ENCODE measurements at places on chromosomes 3 and 15.

GRCh38 chr15:33008284-33008995 lies 186.1 kb downstream of the FMN1 start:
- no peak for DNase-seq

GRCh38 chr15:54594115-54594514 lies 602.6 kb downstream of the RSL24D1 start:
- no peak for DNase-seq

- no peak for DNase-seq
Measured at GRCh38 chr3:81876826-81877225, 115.4 kb upstream of the GBE1 start.

GRCh38 chr15:63156086-63156710 lies 1.1 kb downstream of the RPS27L start:
- no peak for DNase-seq

GRCh38 chr3:42266085-42266484 lies at the start of gene CCK:
TSS of gene CCK (minus strand) at chr3:42266185. CDS start at chr3:42263630, 2,555 bp downstream.
- no peak for DNase-seq

- DNase-seq: no peak
Measured at GRCh38 chr15:59993950-59994401, 10.1 kb upstream of the FOXB1 start.

DNA sequence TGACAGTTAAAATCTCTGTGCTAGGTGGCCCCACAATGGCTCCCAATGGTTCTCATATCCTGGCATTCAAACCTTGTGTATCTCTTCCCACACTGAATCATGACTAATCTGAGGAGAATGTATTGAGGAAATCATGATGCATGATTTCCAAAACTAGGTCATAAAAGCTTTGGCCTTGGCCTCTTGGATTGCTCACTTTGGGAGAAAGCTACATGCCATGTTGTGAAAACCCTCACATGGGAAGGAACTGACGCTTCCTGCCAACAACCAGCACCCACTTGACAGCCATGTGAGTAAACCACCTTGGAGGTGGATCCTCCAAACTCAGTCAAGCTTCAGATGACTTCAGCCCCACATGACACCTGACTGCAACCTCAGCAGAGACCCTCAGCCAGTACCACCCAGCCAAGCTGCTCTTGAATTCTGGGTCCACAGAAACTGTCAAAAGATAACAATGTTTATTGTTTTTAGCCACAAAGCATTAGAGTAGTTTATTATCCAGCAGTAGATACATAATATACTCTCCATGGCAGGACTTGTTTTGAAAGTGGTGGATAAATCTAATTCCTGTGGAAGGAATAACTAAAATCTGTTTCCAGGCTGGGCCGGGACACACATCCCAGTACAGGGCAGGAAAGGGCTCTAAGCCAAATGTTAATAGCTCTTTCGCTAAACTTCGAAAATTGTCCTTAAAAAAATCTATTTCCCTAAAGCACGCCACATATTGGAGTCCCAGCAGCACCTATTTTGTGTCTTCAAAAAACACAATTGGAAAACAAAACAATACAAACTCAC lies 1.0 kb upstream of the ZNF620 start:
- no peak for DNase-seq

DNA sequence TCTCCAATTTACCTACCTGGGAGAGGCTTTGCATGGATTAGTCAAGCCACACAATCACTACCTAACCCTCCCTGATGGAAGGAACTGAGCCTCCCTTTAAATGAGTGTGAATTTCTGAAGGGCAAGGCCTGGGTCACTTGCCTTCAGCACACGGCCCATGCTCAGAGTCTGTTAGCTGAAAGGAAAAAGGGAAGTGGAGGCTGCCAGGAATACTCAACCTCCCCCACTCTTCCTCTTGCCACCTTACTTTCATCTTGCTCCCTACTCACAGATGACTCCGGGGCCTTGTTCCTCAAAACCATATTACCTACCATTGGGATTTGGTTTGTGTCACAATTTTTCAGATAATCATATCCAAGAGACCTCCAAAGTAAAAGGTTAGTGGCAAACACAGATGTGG lies 220.0 kb downstream of the ABHD5 start:
- DNase-seq: no peak

DNA sequence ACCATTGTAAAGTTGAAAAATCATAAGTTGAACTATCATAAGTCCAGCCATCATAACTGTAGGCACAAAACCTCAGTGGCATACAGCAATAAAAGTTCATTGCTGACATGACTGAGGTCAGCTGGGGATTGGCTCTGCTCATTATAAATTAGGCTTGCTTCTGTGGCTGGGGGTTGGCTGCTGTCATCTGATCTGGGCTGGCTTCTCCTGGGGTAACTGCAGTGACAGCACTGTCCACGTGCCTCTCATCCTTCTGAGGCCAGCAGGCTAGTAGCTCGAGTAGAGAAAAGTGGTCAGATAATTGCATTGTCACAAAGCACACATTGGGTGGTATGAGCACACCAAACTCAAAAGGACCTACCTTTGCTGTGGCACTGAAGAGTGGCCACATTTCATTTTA lies 31.3 kb downstream of the CMTM7 start:
- no peak for DNase-seq

DNA sequence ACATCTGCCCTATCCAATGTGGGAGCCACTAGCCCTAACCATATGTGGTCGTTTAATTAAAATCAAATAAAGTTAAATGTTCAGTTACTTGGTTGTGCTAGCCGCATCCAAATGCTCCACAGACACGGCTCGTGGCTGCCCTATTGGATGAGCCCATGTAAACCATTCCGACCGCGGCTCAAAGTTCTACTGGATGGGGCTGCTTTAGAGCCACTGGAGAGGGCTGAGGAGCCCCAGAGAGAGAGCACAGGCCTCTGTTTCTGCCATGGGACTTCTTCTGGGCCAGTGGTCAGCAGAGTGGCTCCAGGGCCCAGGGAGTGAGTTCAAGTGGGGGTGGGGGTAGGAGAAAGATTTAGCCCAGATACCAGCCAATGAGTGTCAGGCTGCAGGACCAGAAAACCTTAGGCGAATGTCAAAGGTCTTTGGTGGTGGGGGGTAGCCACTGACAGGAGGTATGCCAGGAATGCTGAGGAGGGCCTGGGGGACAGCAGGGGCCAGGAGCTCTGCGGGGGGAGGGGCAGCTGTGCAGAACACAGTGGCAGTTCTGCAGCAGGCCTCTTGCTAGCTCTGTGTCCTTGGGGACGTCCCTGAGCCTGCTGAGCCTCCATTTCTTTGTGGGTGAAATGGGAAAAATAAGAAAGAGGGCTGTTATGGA lies 30.1 kb downstream of the SPSB4 start:
- DNase-seq: no peak

- no peak for DNase-seq
Measured at GRCh38 chr3:132730891-132731580, 8.8 kb upstream of the NPHP3 start.

- DNase-seq: no peak
Measured at GRCh38 chr3:20043396-20043795, 3.1 kb downstream of the KAT2B start.

DNA sequence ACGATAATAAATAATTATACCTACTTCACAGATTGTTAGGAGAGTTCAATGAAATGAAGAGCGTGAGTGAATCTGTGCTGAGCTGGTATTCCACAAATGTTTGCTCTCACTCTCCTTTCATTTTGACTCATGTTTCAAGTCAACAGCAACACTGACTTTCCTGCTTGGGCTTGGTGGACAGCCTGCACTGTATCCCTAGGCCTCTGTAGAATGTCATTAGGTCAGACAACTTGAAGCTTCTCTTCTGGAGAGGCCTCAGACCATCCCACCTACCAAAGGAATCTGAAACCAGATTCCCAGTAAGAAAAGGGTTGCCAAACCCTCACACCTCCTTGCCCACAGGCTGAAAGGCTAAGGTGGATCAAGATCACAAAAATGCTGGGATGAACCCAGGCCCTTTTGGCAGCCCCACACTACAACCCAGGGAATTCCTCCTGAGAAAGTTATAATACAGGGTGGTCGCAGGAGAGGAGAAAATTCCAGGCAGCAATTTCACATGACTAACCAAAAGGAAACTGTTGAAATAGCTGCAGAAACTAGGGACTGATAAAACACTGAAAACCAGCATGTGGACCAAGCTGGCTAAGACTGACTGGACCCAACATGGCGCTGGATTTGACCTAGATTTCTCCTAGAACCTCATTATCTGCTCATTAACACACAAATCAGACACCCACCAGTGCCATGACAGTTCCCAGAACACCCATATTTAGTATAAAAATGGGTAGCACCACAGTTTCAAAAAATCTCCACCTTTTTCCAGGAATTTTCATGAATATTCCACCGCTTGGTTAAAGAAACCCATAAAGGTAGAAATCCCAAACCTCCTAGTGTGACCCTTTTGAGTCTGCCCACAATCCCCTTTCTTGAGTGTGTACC lies 57.0 kb upstream of the ZNF148 start:
- DNase-seq: no peak

DNA sequence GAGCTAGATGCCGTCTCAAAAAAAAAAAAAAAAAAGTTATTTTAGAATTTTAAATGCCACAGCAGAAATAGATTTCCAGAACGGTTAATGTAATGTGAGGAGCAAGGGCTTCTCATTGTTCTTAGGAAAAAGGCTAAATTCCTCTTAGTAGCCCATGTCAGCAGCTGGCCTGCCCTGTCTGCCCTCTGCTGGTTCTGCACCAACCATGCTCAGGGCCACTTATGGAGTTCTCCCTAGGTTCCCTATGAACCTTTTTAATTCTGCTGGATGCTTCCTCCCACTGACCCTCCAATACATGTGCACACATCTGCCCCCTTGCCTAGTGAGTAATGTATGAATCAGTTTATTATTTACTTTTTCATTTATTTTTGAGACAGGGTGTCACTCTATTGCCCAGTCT lies 32.2 kb upstream of the DPPA4 start:
- no peak for DNase-seq

- DNase-seq: no peak
Measured at GRCh38 chr3:58001979-58002378, 6.2 kb upstream of the FLNB start.

DNA sequence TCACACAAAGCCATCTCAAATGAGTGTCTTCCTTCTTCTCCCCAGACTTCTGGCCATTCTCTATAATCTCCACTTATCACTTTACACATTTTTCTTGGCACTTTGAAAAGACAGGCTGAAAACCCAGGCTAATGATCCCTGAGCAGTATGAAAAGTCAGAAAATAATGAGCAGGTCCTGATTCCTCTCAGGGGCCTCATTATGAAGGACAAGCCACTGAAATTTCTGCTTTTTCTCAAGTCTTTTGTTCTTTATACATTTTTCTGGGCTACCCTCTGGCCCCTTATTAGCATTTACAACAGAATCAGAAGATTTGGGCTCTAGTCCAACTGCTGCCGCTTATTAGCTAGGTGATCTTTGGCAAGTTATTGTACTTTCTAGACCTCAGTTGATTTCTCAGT lies 9.5 kb upstream of the ST6GAL1 start:
- no peak for DNase-seq

DNA sequence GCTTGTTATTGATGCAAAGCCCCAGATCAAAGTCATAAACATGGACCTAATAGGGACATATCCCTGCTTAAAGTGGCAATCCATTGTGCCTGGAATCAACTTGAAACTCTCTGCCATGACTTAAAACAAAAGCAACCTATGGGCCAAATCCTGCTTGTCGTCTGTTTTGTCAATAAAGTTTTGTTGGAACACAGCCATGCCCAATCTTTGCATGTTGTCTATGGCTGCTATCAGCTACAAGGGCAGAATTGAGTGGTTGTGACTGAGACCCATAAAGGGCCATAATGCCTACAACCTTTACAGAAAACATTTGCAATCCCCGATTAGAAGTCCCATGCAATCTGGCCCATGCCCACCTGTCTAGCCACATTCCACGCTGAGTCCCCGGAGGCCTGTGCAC lies 235.4 kb downstream of the PLCL2 start:
- no peak for DNase-seq

DNA sequence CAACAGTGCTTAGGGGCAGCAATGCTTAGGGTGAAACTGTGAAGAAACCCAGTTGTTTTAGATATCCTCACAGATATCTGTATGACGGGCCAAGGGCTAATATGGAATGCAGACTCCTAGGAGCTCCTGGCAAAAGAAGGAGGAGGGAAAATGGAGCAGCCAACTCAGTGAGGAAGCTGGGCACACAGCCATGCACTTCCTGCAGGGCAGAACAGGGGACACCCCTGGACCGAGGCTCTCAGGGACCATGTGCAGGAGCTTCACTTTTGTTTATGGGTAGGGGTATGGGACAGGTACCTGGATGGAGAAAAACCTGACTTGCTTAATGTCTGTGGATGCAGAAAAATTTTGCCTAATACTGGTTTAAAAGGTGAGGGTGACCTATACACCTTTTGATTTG lies 20.2 kb downstream of the NIPA1 start:
- DNase-seq: no peak

- no peak for DNase-seq
Measured at GRCh38 chr3:98172621-98173020, 6.1 kb downstream of the OR5H15 start.

GRCh38 chr3:177832880-177833279 lies 635.6 kb upstream of the TBL1XR1 start:
- DNase-seq: no peak

- DNase-seq: no peak
Measured at GRCh38 chr3:40911928-40912327, 287.4 kb upstream of the CTNNB1 start.

DNA sequence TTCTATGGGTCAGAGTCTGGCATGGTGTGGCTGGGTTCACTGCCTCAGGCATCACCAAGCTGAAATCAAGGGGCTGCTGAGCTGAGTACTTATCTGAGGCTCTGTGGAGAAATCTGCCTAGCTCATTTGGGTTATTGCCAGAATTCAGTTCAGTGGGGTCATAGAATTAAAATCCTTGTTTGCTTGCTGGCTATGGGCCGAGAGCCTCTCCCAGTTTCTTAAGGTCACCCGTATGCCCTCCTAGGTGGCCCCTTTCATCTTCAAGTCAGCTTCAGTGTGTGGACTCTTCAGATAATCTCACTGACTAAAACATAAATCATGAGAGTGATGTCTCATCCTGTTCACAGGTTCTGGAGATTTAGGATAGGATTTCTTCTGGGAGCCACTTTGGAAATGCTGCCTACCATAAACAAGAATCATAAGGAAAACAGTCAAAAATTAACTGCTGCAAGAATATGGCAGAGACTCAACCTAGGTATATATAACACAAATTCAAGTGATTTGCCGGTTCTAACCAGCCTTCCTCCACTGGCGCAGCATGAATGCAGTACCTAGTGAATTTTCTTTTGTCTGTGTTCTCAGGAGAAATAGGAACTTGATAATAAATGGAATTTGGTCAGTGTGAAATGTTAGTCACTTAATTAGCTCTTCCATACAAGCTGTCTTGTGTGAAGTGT lies 5.3 kb downstream of the CP start:
- DNase-seq: no peak

GRCh38 chr15:62456011-62456920 lies 291.2 kb upstream of the C2CD4B start:
- no peak for DNase-seq
